ENCODE measurements at places on chromosomes 7 and 10.

- DNase-seq = peak; percentile 11
Measured at GRCh38 chr10:99560277-99561126, 27.8 kb downstream of the NKX2-3 start.

DNA sequence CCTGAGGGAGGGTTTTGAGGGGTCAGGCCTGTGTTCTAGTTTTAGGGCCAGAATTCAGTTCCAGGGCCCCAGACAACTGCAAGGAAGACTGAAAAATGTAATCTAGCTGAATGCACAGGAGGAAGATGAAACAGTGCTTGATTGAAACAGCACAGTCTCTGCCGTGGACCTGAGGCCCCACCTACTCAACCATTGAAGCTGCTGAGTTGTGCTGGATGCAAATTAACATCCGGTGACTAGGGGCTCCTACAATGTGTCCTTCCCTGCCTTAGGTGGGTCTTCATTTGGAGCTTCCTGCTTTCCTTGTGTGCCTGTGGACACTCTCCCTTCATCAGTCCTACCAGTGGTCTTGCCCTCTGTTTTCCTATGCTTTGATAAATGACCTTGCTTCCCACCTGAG is 5.7 kb downstream of the GLRX3 start:
- DNase-seq = no peak

GRCh38 chr7:47962262-47962661 is 14.0 kb upstream of the PKD1L1 start:
- no peak for DNase-seq

- no peak for DNase-seq
Measured at GRCh38 chr7:98051118-98051744, 55.4 kb upstream of the LMTK2 start.

- DNase-seq = no peak
Measured at GRCh38 chr7:133703547-133703946, 423.6 kb upstream of the LRGUK start.

GRCh38 chr10:99754670-99755069 is 22.6 kb downstream of the CUTC start:
- no peak for DNase-seq

DNA sequence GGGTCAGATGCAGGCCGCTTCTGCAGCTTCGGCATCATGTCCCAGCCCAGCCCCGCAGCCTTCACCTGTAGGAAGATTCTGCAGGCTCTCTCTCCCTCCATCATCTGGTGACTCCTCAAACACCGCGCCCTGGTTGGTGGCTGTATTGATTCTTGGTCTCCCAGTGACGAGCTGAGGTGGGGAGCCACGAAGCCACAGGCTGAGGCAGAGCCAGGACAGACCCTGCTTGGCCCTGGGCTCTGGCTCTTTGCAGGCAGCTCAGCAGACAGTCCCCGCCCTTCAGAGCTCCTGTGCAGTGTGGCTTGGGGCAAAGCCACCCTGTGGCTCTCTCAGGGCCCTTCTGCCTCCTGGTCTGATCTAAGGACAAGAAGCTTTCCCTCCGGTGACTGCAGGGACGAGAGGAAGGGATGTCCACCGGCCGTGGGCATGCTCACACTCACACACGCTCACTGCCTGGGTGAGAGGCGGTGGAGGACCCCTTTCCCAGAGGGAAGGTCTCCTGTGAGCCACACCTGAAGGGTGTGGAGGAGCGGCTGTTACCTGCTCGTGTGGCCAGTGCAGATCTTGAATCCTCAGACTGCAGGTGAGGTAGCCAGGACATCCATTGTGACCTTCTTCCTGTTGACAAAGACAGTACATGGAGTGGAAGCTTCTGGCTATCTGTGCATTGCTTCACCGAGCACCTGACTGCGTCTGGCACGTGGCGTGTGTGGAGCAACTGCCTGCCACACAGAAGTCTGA is 79.6 kb downstream of the INPP5A start:
- no peak for DNase-seq

GRCh38 chr7:18655506-18655905 is 160.0 kb downstream of the HDAC9 start:
- DNase-seq = no peak
